ENCODE measurements at places on chromosomes 2 and 18. TPM values are rescaled to one million over a fixed set of nuclear protein-coding genes. Genes with fewer than 3 reads are reported as not detected.

DNA sequence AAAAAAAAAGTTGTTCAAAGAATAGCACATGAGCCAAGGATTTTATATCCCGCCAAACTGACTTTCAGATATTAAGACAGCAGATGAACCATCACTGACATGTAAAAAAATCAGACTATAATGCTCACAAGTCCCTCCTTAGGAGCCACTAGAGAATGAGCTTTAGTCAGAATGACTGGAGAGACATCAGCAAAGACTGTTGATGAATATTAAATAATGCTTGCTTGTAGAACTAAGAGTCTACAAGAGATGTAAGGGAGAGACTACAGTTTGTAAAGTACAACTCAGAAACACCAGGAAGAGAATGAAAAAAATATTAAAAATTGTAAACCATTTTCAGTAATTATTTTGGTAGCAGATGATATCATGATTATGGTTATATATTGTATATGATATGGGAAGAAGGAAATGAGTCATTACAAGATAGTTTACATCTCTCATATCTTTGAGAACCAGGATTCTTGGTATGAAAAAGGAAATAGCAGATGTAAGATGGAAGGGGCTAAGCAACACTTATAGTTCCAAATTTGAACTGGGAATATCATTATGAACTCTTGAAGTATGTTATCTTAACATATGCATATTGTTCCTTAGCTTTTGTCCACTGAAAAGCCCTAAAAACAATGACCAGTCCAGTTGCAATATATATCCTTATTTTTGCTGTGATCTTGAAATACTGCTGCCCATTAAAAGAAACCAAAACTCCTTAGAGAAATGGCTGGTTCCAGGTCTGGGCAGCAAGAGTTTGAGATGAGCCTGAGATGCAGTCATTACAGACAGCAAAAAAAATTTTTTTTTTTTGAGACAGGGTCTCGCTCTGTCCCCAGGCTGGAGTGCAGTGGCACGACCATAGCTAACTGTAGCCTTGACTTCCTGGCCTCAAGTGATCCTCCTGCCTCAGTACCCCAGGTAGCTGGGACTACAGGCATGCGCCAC, 55.7 kb downstream of the PTPN2 start:
- DNase-seq: no peak

DNA sequence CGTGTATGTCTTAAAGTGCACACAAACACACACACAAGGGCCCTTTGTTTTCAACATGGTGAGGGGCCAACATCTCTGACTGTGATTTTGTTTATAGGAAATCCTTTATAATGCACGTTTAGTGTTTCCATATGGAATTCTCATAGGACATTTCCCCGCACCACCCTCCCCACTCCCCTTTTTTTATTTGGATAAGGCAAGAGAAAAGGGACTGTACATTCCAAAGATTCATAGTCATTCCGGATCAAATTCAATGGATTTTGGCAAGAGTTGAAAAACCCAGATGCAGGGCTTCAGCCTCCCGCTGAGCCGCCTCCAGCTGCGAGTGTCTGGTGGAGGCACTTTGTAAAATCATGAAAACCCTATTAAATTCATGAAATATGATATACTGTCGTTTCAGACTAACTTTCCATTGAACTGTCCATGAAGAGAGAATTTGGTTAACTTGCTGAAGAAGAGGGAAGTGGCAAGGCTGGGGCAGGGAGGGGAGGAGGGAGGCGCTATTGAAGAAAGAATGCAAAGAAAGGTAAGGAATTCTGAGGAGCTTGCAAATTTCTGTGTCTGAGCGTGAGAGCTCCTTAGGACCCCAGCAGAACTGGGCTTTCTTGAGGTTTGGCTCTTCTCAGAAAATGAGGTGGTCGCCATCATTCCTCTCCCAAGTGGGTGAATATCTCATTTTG, 25.8 kb upstream of the SLC14A2 start:
- peak; percentile 83 for DNase-seq

- no peak for DNase-seq
These were observed 294.6 kb downstream of the LRATD1 start for GRCh38 chr2:14927021-14927564.

- no peak for DNase-seq
These were observed 504.0 kb downstream of the LRRTM4 start for GRCh38 chr2:77018219-77018618.

Gene DNAJC5G
- 0.19 TPM for total RNA-seq

Gene UGT1A6
- not detected for total RNA-seq

Gene ZCCHC2
- 26.3 TPM for total RNA-seq

Gene PRADC1
- total RNA-seq: 16.8 TPM
